Left renal cortex interstitium (tissue), 4 donors: ENCODE measurements at places on chromosomes 11 and 22. TPM values are rescaled to one million over a fixed set of nuclear protein-coding genes. Genes with fewer than 3 reads are reported as not detected.

USH1C gene
- polyA plus RNA-seq = 59.3 TPM

SLC7A4 gene
- 1.7 TPM for polyA plus RNA-seq

OR51E2 gene
- polyA plus RNA-seq = 0.65 TPM

TLCD5 gene
- polyA plus RNA-seq = 9.9 TPM

- no peak for DNase-seq
Measured at GRCh38 chr11:33178443-33179180, 17.3 kb upstream of the CSTF3 start.

- DNase-seq = no peak
Measured at GRCh38 chr11:109432105-109432504, 10.1 kb downstream of the C11orf87 start.

DNA sequence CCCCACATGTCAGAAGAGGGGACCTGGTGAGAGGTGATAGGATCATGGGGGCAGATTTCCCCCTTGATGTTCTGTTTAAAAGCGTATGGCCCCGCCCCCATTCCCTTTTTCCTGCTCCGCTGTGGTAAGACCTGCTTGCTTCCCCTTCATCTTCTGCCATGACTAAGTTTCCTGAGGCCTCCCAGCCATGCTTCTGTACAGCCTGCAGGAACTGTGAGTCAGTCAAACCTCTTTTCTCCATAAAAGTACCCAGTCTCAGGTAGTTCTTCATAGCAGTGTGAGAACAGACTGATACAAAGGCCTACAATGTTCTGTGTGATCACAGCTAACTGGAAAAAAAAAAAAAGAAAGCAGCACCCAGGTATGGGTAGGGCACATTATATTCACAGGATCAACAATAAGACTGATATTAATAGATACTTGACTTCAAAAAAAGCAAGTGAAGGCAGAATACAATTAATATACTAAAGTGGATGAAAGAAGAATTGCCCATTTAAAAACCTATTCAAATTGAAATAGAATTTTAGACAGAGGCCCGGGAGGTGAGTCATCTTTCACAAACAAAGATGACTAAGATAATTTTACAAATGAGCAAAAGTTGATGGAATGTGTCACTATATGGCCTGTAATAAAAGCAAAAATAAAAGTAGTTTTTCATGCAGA, 1.7 kb upstream of the OR52K1 start:
- DNase-seq = no peak

GRCh38 chr11:57085611-57086010, 96.1 kb upstream of the LRRC55 start:
- no peak for DNase-seq

DNA sequence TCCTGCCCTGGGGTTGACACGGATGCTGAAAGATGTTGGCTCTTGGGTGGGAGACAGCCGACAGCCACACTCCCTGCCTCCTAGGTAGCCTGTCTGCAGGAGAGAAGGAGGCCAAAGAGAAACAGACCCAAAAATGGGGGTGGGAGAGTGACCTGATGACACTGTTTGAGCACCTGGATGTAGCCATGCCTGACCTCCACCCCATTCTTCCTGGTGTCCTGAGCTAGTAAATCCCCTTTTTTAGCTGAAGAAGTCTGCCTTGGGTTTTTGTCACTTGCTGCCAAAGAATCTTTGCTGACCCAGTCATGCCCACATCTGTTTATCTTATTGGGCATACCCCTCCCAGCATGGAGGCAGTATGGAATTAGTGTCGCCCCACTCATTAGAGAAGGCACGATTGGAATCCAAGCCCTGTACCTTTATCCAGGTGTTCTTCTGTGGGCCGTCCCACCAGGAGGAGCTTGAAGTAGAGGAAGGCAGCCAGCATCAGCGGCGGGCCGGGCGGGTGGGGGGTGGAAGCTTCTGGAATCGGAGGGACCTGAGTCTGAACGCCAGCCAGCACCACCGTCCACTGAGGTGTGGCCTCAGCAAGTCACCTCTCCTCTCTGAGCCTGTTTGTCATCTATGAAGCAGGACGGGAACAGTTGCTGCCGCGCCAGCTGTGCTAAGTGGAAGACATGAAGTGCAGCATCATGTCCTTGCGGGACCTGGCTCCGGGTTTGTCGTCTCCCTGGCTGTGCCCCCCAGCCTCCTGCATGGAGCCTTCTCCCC, 37.8 kb downstream of the IGHMBP2 start:
- no peak for DNase-seq

DNA sequence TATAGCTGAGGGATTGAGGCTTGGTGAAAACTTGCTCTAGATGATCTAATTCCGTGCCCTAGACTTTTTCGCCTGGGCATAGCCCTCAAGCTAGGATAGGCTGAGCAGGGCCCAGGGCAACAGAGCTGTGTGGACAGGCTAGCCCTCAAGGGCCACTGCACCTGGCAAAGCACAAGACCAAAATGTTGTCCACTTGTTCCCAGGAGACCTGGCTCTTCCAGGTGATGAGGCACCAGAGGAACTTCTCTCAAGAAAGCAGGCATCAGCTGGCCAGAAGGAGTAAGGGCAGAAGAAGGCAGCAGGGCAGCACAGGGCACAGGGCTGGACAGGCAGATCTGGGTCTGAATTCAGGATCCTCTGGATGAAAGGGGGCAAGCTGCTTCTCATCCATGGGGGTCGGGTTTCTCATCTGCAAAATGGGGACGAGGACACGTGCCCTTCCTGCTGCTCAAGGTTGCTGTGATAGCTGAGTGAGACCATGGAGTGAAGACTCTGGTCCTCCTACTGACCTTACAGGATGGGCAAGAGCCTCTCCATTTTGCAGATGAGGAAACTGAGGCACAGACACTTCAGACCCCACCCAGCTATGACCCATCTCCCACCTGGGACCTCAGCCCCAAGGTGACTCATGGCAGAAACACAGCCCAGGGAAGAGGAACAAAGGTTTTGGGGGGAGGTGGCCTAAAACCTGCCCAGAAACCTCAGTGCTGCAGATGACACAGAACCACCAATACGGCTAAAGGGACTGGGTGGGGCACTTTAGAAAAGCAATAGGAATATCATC, 42.2 kb upstream of the PRDM11 start:
- no peak for DNase-seq

GRCh38 chr11:62976109-62976508, 8.7 kb downstream of the SLC22A6 start:
- DNase-seq = no peak

GRCh38 chr11:11430431-11430830, 77.4 kb upstream of the CSNK2A3 start:
- DNase-seq = no peak

DNA sequence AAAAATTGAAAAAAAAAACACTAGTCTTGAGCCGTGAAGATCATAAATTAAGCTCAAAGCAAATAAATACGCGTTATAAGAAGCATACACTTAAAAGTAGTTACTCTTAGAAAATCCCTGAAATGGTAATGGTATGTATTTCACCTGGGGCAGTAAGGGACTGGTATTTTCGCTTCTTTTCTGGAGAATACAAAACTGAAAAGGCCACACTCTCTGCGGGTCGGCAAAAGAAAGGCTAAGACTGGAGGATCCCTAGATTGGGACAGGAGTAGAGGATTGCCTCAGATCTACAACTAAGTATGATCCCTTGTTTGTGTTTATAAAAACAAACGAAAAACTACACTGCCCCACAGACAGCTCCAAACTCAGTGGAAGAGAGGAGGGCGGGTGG, 617 bp downstream of the TSG101 start:
- DNase-seq = peak; percentile 9

DNA sequence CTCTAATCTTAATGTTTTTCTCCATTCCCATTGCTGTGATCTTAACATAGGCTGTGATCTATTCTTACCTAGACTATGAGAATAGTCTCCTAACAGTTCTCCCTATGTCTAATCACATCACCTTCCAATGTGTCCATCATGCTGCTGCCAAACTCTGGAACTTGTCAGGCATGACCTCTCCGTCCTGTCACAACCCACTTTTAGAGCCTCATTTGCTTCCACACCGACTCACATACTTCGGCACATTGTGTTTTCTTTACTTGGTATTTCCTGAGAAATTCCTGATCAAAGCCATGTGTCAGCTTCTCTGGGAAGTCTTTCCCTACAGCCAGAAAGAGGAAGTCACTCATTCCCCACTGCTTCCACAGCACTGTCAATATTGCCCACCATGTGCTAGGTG, 40.5 kb upstream of the BIRC3 start:
- no peak for DNase-seq

- DNase-seq = no peak
Measured at GRCh38 chr11:44559207-44559939, 6.1 kb upstream of the CD82 start.

DNA sequence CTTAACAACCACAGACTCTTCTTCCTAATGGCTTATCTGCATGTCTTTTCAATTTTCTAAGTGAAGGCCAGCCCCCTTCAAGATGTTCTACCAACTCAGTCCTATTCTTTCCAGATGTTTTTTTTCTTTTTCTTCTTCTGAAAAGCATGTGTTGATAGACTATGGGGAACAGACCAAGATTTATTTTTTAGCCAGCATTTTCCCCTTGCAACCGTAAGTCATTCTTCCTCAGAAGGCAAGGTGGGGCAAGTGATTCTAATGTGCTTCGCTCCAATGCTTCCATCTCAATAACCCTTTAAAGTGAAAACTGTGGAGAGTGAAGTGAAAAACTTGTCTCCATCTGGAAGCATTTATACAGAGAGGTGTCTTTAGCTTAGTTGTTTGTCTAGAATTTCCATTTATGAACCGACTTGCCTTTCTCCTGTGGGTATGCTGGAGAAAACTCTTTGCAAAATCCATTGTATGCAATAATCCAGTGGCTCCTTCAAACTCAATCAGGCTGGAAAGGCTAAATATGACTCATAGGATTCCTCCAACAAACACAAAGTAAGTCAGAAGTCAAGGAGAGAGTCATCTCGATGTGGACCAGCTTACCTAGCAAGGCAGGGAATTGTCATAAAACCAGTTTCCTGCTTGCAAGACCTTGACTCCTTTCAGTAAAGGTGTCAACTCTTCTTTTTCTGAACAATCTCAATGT, 83.7 kb downstream of the MAML2 start:
- no peak for DNase-seq
